ENCODE measurements at places on chromosomes 3 and 15.

DNA sequence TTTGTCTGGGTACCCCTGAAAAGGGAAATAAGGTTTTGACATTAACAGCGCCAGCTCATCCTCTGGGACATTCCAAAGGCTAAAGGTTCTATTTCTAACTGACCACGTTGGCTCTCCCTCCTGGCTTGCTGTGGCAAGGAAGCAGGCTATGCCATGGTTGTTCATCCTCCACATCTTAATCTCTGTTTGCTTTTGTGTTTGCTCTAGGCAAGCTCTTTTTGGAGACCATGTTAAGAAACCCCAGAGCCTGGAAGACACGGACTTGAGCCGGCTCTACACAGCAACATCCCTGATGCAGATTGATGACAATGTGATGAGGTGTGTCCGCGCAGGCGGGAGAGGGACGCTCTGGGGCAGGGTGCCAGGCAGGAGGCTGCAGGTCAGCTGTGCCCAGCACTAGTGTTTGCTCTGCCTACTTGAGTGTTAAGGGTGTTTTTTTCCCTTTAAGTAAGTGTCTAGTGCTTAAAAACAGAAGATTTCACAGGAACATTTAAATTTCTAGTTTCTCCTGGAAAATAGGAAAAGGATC lies 33.3 kb downstream of the RLBP1 start:
- DNase-seq = peak; percentile 30

GRCh38 chr15:67422296-67422695 lies 98.6 kb upstream of the C15orf61 start:
- DNase-seq = peak; percentile 24

- no peak for DNase-seq
Measured at GRCh38 chr3:55180161-55180560, 252.3 kb upstream of the LRTM1 start.

DNA sequence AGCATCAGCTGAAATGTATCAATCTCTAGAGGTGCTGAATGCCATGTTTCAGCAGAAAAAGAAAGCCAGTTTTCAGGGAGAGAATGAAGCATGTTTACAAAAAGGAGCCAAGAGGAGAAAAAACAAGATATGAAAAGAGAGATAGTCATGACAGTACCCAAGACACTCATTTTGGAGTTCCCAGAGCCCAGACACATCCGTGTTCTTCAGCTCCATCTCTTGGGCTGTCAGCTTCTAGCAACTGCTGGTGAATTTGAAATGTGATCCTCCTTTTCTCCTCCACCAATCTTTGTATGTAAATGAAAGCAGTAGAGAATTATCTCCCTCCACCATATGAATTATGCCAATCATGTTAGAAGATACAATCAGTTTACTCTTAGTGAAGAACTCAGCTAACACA lies 93.0 kb upstream of the SLC25A36 start:
- no peak for DNase-seq

GRCh38 chr15:98767692-98768091 lies 119.4 kb downstream of the IGF1R start:
- no peak for DNase-seq

- DNase-seq = no peak
Measured at GRCh38 chr3:144165482-144165881, 193.9 kb downstream of the DIPK2A start.

- no peak for DNase-seq
Measured at GRCh38 chr15:48674876-48675275, 29.4 kb upstream of the FBN1 start.

GRCh38 chr15:52361494-52361893 lies 65.9 kb upstream of the MYO5C start:
- DNase-seq = no peak

DNA sequence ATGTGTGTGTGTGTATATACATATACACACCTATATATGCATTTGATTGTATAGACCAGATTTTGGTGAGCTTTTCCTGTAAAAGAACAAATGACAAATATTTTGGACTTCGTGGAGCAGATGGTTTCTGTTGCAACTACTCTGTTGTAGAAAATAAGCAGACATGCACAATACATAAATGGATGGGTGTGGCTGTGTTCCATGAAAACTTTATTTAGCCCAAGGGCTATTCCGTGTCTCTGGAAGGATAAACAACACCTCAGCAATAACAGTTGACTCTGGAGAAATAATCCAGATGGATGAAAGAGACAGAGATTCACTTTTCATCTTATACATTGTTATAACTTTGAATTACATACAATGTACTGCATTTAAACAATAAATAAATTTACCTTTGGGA lies 441.4 kb downstream of the CNTN3 start:
- DNase-seq = no peak

DNA sequence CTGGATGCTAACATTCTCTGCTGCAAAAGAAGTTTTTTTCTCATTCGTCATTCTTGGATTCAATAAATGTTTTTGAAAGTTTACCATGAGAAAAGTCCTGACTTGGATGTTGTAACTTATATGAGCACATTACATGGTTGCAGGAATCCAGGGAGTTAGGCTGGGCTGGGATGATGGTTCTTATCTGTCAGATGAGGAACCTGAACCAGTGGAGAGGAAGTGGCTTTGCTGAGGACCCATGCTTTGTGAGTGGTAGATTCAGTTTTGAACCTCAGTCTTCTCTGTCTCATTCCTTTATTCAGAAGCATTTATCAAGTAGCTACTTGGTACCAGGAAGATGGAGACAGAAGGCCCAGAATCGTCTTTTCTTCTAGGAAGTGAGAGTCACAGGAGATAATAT lies 3.7 kb upstream of the GASK1A start:
- DNase-seq = no peak

GRCh38 chr3:94967196-94967595 lies 904.3 kb downstream of the NSUN3 start:
- no peak for DNase-seq

DNA sequence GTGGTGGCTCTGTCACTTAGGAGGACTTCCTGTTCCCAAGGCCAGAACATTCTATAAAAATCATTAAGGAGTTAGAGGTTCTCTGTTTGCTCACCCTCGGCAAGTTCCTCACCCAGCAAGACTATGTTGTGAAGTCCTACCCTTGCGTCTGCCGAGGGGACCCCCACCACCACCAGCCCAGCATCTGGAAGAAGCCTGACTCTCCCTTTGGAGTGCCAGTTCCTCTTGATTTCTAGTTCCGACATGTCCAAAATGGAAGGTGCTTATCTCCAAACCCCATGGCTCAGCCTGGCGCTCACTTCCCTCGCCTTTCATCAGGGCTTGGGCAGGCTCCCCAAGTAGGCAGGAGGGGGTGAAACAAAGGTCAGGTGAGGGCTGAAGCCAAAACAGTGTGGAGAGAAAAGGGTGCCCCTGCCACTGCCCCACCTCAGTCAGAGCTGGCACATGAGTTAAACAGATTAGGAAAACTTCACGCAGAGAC lies 41.0 kb downstream of the BHLHE40 start:
- no peak for DNase-seq

GRCh38 chr3:65265942-65266590 lies 578.3 kb upstream of the ADAMTS9 start:
- peak; percentile 7 for DNase-seq

- peak; percentile 33 for DNase-seq
Measured at GRCh38 chr3:50194903-50195500, 3.6 kb downstream of the GNAT1 start.

DNA sequence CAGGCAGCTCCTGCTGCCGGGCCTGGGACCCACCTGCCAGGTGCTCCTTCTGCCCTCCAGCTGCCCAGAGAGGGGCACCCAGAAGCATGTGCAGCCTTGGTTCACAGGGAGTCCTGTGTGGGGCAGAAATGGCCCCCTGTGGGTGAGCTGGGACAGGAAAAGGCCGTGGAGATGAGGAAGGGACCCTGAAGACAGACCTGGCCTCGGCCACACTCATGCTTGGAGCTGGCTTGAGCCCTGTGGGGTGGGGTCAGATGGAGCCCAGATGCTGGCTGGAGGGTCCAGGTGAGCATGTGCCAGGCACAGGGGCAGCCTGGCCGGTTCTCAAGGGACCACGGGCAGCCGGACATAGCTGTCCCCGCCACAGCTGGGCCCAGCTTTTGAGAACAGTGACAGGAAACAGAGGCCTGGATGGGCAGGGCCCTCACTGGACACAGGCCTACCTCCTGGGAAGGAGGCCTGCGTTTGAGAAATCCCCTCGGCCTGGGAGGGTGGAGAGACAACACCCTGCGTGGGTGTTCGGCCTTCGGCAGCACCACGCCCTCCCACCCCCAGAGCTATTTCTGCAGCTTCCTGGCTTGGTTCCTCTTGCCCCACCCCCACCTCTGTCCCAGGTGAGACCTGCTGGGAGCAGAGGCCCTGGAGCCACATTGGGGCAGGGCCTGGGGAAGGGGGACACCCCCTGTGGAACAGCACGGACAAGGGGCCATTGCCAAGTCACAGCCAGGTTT lies 132.6 kb upstream of the MEF2A start:
- no peak for DNase-seq

GRCh38 chr3:46900356-46900755 lies 22.8 kb downstream of the PTH1R start:
- no peak for DNase-seq

GRCh38 chr15:100784493-100785180 lies 95.0 kb upstream of the ALDH1A3 start:
- no peak for DNase-seq

DNA sequence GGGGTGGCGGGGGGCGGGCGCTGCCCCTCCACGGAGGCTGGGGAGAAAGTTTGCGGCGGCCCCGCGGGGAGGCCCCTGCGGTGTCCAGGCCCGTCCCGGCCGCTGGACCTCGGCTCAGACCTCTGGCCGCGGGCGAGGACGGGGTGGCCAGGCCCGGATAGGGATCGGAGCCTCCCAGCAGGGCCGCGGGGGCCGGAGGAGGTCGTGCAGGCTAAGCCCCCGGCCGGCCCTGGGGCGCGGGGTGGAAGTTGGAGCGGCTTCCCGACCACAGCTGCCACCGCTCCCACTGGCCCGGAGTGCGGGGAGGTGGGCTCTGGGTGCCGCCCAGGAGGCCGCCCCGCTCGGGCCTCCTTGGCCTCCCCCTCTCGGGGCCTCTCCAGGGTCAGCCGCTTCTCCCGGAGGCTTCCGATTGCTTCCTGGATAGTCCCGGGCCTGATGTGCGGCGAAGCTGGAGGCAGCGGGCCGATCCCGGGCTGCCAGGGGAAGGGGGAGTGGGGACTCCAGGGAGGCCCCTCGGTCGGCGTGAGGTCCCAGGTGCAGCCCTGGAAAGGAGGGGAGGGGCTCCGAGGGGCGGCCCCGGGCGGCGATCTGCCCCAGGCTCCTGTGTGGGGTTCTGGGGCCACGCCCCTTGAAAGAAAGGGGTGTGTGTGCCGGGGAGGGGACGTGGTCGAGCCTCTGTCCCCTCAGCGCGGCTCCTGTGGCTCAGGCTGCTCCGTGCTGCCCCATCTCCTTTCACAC lies 907 bp downstream of the PLXNA1 start:
- DNase-seq = peak; percentile 60

DNA sequence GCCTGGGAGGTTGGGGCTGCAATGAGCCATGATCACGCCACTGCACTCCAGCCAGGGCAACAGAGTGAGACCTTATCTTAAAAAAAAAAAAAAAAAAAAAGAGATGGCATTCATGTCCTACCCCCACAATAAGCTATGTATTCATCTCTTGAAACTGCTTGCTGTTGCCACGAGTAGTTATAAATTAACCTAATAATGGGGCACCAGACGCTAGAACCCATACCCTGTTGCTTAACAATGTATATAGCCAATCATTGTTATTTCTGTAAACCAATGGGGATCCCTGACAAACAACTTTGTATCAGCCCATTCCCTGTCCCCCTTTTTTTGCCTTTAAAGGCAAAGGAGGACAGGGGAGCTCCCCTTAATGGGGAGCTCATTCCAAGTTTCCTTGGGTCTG lies 2.8 kb upstream of the LACTB start:
- no peak for DNase-seq

- no peak for DNase-seq
Measured at GRCh38 chr3:45541326-45542321, 52.9 kb upstream of the LIMD1 start.

GRCh38 chr3:48634661-48635221 lies 520 bp downstream of the SLC26A6 start:
- DNase-seq = peak; percentile 39

GRCh38 chr3:183870563-183870962 lies 14.1 kb downstream of the PARL start:
- no peak for DNase-seq

DNA sequence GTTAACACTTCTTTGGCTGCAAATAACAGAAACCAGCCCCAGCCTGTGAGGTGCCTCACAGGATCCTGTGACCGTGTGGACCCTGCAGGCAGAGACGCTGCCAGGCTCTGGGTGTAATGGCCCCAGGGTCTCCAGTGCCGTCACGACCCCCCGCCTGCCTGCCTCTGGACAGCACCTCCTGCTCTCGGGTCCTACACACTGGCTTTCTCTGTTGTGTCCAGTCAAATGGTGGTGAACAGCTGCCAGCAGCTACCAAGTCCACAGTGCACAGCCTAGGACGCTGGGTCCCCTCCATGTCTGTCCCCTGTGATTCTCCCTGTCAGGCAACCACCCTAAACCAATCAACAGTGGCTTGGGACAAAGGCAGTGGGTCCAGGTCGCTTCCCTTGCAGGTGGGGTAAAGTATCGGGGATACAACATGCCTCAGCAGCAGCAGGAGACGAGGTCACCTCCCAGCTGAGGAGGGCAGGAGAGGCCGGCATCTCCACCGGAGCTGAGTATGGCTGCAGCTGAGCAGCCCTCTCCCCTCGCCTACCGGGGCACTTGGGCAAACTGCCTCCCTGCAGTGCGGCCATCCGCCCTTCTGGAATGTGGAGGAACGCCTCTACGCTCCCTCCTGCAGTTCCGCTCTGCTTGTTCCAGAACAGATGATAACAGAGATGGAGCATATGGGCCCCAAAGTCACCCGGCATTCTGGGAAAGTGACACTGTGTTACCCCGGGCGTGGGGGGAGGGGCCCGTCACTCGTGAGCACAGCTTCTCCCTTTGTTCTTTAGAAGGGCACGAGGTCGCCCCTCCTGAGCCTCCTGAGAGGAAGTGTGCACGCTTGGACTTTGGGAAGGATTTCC lies 21.1 kb upstream of the SKOR1 start:
- DNase-seq = no peak

DNA sequence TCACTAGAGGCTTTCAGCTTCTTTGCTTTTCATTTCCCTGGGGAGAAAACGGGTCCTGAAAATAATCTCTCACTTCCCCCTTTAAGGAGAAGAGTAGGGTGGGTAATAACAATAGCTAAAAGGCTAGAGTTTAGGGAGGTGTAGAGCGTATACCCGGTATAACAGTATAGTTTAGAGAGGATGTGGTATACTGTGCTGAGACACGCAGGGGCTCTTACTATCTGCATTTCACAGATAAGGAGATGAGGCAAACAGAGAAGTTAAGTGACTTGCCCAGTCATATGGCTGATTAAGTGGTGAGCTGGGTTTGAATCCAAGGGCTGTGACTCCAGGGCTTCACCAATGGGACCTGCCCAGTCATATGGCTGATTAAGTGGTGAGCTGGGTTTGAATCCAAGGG lies 15.0 kb upstream of the KCNMB3 start:
- DNase-seq = no peak

GRCh38 chr3:78791753-78792152 lies 976.0 kb downstream of the ROBO1 start:
- DNase-seq = no peak

- DNase-seq = no peak
Measured at GRCh38 chr3:169077394-169077906, 586.1 kb downstream of the MECOM start.

DNA sequence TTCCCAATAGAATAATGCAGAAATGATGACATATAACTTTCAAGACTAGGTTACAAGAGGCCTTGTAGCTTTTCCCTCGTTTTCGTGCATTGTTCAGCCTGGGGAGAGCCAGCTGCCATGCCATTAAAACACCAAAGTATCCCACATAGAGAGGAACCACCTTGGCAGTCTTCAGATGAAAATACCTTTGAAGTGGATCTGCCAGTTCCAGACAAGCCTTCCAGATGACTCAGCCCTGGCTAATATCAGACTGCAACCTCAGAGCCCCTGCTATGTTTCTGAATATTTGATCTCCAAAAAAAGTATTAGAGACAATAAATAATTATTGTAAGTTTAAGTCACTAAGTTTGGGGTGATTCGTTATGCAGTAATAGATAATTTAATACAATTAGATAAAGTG lies 294.3 kb upstream of the GBE1 start:
- DNase-seq = peak; percentile 51

All from DMS53 (cell line).